Activated CD4-positive, alpha-beta T cell treated with anti-CD3 and anti-CD28 coated beads, Interleukin-2, amount 50 U/mL, for 16 hours (primary cell): ENCODE measurements at places on chromosomes 12 and 14.

GRCh38 chr12:56803750-56804149, 40.6 kb downstream of the HSD17B6 start:
- DNase-seq: no peak

GRCh38 chr14:93832081-93832480, 43.8 kb upstream of the PRIMA1 start:
- no peak for DNase-seq

DNA sequence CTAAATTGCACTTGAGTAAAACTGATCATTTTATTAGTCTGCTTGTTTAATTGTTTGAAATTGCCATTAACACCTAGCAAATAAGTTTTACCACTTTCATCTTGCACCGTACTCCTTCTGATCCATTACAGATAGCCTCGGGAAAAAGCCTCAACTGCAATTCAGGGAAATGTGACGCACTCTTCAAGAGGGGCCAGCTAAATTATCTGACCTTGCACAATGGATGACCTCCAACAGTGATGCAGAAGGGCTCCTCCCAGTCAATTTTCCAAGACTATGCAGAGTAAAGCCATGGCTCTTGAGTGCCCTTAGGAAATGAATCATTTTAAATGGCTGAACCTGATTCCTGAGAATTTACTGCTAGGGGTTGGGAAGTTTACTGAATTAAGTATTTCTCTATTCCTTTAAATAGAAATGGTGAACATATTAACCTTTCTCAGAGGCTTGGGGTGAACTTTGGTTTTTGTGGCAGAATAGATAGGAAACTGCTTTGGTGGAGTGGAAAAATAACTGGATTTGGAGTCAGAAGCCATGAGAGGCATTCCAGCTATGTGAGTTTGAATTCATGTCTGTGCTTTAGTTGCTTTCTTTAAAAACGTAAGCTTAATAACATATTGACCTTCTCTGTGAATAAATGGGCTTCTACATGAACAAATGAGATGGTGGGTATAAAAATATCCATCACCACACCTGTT, 64.8 kb upstream of the OVCH1 start:
- DNase-seq: no peak

DNA sequence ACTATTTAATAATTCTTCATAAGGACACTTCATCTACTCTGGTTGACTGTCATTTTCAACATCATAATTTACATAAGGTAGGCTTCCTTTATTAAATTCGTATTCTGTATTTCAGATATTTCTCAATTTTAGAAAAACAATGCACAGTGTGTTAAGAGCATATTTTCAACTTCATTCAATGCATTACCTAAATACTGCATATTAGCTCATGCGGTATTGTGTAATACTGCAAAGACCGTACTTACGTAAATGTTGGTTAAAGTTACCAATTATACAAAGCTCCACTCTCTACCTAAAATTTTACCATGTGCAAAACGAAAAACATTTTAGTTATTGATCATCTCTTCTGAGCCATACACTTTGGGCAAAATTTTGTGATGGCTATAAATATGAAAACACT, 62.8 kb downstream of the EXOC5 start:
- DNase-seq: no peak

- peak; percentile 5 for DNase-seq
These were observed 24.8 kb downstream of the KCNA1 start for GRCh38 chr12:4934407-4935035.

DNA sequence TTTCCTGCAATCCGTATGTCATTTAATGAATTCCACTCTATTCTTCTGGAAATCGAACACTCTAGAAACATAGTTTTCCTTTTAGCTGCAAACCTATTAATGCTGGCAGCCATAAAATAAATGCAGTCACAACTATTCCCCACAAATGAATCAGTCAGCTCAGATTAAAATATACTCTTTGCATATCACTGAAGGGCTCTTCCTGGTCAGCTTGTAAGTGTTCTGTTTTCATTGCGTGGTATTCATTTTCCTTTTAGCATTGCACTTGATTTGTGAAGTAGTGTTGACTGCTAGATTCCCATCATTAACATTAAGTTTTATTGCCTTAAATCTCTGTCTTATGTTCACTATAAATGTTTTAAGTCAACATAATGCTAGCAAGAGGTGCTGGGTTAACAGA, 685.9 kb downstream of the DIO2 start:
- no peak for DNase-seq

GRCh38 chr12:117188961-117189724, 1.1 kb downstream of the FBXO21 start:
- DNase-seq: no peak

GRCh38 chr12:51942056-51942455, 9.4 kb upstream of the ACVR1B start:
- no peak for DNase-seq

GRCh38 chr12:100827901-100828520, 33.4 kb downstream of the ANO4 start:
- peak; percentile 10 for DNase-seq

- DNase-seq: no peak
These were observed 37.7 kb downstream of the FGD4 start for GRCh38 chr12:32437095-32437515.

DNA sequence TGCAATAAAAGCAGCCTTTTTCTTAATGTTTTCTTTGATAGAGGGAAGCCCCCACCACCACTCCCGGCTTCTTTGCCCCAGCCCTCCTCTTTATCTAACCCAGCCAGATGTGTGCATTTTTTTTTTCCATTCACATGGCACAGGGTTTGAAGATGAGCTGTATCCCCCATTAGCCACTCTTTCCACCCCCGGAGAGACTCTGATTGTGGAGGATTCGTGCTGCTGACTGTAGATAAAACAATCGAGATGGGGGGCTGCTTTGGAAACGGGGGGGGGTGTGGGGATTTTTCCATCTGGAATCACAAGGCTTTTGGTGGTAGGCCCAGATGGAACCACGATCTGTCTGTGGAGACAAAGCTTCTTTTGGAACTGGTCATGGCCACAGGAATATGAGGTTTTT, 46.2 kb upstream of the VASH1 start:
- no peak for DNase-seq

- DNase-seq: peak; percentile 46
These were observed 23.7 kb upstream of the YAF2 start for GRCh38 chr12:42261708-42262107.

- no peak for DNase-seq
These were observed 52.0 kb downstream of the SLC38A6 start for GRCh38 chr14:61033054-61033453.

GRCh38 chr12:77992760-77993159, 162.1 kb downstream of the NAV3 start:
- DNase-seq: no peak

- DNase-seq: no peak
These were observed 27.8 kb downstream of the LRTM2 start for GRCh38 chr12:1848146-1848545.

DNA sequence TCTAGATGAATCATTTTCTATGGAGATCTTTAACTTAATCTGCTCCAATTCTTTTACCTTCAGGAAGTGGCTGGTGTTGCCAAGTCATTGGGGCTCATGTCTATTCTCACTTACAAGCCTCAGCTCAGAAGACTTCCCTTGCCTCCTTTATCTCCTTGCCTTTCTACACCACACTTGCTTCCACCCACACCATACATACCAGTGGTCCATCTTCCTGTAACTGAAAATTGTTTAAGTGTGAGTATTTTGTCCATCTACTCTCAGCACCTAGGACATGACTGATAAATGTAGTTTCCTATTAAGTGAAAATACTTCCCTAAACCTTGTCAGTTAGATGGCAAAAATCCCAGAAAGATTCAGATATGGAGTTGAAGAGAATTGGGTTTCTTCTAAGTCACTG, 199.7 kb upstream of the CPNE8 start:
- no peak for DNase-seq

GRCh38 chr14:52738409-52738808, 8.4 kb downstream of the STYX start:
- DNase-seq: no peak

- no peak for DNase-seq
These were observed 52.7 kb downstream of the KCNA5 start for GRCh38 chr12:5096241-5096924.

GRCh38 chr12:122206976-122207375, 3.5 kb downstream of the B3GNT4 start:
- DNase-seq: no peak

DNA sequence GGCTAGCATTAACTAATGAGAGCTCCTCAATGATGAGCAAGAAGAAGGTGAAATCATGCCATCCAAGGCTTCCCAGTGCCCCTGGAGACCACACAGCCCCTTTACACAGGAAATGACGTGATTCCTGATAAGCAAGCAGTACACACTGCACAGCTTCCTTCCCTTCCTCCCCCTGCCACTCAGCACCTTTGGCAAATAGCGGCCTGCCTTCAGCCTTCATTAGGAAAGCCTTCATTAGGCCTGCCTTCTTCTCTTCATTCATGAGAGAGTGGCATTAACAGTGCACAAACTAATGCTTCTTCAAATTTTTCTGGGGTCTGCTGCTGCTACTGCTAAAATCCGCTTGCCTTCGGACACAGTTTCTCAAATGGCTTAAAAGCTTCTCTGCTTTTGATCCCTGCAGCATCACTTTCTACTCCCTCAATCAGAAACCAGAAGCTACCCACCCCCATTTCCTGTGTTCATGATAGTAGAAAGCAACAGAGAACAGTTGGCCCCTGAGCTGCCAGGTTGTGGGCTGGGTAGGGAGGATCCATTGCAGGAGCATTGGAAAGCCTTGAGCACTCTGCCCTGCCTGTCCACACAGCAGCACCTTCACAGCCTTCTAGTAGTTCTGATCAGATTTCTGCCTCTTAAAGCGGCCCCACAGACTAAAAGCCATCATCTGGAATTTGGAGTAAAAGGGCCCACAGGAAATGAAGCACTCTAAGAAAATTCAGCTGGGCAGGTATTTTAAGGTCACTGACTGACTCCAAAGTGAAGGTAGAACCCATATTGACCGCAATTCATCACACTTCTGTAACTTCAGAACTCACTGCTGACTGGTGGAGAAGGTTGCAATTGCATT, 103.8 kb upstream of the ETV6 start:
- DNase-seq: peak; percentile 75

- no peak for DNase-seq
These were observed 2.9 kb downstream of the NFKBIA start for GRCh38 chr14:35401422-35402265.

GRCh38 chr14:102941419-102942011, 19.1 kb downstream of the AMN start:
- no peak for DNase-seq

DNA sequence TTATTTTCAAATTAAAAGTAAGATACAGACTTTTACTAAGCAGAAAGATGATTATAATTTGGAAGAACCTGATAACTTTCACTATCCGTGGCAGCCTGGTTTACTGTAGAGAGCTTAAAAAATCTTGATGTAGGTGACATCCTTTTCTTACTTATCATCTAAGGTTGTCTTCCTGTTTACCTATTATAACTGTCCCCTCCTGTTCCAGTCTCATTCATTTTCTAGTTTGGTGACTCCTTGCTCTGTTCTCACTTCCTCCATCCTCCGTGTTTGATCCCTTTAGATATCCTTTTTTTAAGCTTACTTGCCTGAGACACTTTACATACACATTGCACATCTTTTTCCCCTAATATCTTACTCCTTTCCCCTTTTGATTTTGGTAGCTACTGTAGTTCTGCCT, 27.5 kb downstream of the CCDC91 start:
- no peak for DNase-seq

DNA sequence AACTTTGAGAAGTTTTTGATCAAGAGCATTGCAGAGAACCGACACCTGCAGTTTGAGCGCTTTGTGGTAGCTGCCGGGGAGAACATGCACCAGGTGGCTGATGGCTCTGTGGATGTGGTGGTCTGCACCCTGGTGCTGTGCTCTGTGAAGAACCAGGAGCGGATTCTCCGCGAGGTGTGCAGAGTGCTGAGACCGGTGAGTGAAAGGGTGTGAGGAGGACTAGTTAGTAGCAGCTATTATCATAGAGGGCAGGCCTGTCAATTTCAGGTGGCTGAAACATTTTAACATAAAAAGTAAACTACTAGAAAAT, 27.0 kb upstream of the HIGD1C start:
- DNase-seq: no peak

DNA sequence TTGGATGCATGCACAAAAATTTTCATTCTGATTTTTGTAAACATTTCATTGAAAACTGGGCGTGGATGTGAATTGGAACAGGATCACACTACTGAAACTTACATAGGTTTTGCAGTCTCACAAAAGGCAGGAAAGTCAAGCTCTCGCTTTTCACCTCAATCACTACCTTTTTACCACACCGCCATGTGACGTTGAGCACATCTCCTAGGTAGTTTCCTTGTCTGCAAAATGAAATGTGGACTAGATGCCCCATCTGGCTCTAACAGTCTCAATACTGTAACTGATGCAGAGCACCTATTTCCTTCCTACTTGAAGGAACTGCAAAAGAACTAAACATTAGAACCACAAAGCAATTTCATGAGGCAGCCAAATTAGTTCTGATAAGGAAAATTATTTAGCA, 4.4 kb upstream of the YY1 start:
- no peak for DNase-seq

DNA sequence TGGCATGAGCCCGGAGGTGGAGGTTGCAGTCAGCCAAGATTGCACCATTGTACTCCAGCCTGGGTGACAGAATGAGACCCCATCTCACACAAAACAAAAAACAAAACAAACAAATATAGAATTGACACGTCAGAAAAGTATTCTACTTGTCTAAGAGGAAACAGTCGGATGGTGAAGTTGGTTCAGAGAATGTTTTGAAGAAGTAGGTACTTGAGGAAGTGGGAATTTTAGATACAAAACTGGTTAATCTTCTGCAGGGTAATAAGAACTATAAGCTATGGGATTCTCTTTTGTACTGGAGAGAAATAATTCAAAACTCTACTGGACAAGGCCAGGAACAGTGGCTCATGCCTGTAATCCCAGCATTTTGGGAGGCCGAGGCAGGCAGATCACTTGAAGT, 14.6 kb upstream of the TCTN1 start:
- DNase-seq: no peak

DNA sequence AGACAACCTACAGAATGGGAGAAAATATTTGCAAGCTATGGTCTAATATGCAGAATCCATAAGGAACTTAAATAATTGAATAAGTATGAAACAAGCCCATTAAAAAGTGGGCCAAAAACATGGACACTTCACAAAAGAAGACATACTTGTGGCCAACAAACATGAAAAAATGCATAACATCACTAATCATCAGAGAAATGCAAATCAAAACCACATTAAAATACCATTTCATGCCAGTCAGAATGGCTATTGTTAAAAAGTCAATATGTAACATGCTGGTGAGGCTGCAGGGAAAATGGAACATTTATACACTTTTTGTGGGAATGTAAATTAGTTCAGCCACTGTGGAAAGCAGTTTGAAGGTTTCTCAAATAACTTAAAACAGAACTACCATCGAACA, 945.4 kb upstream of the FLRT2 start:
- DNase-seq: no peak

- DNase-seq: no peak
These were observed 13.4 kb downstream of the GRIP1 start for GRCh38 chr12:66665435-66665985.

DNA sequence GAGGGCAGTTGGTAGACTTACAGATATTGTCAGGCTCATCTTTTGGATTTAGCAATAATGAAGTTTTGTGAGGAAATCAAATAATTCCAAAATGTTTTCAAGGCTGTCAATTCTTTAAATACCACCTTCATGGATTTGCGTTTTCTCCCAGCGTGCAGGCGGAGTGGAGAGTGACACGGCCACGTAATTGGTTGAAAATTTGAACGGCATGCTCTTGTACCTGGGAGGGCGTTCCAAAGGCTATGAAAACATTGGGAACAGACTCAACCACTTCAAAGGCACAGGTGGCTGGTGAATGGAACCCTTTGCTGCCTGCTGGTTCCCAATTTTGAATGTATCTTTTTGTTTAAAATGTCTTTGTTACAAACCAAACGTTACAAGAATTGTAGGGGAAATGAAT, 12.4 kb downstream of the SMIM41 start:
- DNase-seq: no peak

- DNase-seq: peak; percentile 55
These were observed 41.8 kb upstream of the CLMN start for GRCh38 chr14:95361373-95362137.
